ENCODE measurements at places on chromosomes 13 and 19.

DNA sequence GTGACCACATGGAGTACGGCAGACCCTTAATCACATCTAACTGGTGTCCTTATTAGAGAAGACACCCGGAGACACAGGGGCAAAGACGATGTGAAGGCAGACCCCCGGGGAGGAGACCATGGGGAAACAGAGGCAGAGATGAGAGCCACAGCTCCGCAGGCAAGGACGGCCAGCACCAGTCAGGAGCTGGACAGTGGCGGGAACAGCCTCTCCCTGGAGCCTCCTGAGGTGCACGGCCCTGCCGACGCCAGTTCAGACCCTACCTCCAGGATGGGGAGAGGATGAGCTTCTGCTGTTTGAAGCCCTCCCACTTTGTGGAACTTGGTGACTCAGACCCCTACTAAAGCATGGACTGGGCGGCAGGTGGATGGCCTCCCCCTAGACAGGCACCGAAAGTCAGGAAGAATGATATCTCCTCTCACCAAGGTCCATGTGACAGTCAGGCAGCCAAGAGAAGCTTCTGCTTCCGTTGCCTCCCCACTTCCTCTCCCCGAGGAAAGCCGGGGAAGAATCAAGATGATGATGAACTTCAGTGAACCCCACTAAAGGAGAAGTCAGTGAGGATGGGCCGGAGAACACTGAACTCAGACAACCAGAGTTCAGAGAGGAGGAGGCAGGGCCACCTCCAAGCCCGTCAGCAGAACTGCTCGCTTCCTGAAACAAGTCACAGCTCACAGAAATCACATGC, 25.4 kb downstream of the RAB20 start:
- no peak for DNase-seq

GRCh38 chr13:74015137-74015536, 119.1 kb downstream of the KLF12 start:
- DNase-seq = no peak

- DNase-seq = no peak
These were observed 129.4 kb downstream of the PCDH9 start for GRCh38 chr13:67100730-67101129.

- no peak for DNase-seq
These were observed 67.8 kb downstream of the SACS start for GRCh38 chr13:23365652-23366051.

- DNase-seq = no peak
These were observed 21.0 kb upstream of the GDF15 start for GRCh38 chr19:18364826-18365528.

GRCh38 chr13:31069808-31070534, 91.7 kb downstream of the HSPH1 start:
- no peak for DNase-seq

DNA sequence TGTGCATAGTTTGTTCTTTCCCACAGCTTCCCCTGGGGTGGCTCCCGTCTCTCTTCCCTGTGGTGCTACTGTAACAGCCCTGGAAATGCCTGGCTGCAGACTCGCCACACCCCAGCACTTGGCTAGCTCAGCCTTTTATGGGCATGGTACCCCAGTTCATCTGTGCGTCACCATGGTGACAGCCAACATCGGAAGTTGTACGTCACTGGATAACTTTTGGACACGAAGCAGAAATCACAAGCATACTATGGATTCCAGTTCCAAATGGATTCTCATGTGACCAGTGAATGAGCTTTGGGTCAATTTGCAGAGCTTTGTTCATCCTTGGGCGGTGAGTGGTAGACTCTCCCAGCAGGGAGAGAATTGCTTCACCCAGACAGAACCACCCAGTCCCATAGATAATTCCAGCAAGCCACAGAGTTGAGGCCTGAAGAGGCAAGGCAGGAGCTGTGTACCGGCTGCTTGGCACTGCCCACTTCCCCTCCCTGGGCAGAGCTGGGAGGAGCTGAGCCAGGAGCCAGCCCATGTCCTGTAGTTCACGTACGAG, 54.4 kb downstream of the COL4A2 start:
- no peak for DNase-seq

DNA sequence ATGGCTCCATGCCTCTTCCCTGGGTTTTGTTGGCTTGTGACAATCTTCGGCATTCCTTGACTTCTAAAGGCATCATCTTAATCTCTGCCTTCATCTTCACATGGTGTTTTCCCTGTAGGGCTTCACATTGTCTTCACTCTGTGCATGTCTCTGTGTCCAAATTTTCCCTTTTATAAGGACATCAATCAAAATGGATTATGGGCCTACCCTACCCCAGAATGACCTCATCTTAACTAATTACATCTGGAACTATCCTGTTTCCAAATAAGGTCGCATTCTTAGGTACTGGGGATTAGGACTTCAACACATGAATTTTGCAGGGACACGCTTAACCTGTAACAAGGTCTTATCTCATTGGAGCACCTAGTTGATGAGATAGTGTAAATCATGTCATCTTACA, 290.3 kb upstream of the KLF12 start:
- no peak for DNase-seq

- no peak for DNase-seq
These were observed 574.0 kb downstream of the EFNB2 start for GRCh38 chr13:105961438-105961837.

- no peak for DNase-seq
These were observed 14.8 kb downstream of the SMIM24 start for GRCh38 chr19:3465552-3465951.

DNA sequence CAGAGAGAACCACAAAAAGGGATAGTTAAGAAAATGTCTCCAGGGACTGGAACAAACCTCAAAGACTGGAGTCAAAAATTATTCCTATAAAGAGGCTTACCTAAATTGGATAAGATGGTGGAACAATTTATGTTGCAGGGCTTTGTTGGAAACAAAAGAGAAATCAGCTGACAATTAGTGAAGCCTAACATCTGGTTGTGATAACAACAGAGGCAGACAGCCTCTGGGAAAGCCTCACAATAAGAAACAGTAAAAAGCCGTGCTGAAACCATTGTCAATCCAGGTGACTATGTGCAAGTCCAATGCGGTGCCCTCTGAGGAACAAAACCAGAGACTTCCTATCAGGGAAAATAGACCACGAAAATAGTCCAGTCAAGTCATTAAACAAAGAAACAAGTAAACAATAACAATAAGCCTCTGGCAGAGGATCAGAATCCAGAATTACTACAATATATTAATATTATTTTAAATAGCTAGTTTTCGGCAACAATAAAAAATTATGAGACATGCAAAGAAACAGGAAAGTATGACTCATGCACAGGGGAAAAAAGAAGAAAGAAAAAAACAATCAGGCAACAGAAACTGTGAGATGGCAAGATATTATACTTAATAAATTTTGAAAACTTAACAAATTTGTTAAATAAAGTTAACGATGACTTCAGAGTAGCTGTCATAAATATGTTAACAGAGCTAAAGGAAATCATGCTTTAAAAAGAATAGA, 99.7 kb upstream of the RXFP2 start:
- DNase-seq = no peak

GRCh38 chr19:47633517-47633916, 24.6 kb downstream of the BICRA start:
- no peak for DNase-seq

- DNase-seq = no peak
These were observed 60.6 kb downstream of the COLGALT1 start for GRCh38 chr19:17615889-17616685.

DNA sequence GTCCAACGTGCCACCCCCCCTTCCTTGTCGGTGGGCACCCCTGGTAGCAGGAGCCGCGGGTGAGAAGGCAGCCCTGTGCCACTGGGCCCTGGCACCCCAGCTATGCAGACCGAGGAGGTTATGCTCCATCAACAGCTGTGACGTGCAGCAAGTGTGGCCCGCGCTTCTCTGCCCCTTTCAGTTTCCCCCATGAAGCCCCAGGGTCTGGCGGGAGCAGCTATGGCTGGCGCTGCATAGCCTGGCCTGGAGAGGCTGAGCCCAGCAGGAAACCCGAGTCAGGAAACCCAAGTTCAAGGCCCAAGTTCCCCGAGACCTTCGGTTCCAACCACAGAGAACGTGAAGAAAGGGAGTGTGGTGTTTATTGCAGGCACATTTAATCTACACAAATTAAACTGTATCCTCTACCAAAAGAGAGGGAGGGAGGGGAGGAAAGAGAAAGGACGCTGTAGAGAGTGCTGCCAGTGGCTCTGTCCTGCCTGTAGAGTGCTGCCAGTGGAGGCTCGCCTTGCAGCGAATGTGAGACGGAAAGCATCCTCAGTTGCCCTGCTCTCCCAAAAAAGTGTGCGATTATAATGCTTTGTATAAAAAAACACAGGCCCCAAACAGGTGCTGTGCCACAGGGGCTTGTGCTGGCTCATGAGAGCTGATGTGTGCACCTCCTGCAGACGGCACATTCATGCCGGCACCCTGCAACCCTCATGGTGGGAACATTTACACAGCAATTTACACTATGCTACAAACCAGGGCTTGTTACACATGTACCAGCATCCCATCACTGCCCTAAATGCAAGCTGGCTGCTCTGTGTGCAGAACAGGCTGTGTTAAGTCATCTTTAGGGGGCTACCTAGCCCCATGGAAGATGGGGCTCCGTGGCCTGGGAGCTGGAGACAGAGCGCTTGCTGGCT, 16.3 kb downstream of the POP4 start:
- DNase-seq = no peak

DNA sequence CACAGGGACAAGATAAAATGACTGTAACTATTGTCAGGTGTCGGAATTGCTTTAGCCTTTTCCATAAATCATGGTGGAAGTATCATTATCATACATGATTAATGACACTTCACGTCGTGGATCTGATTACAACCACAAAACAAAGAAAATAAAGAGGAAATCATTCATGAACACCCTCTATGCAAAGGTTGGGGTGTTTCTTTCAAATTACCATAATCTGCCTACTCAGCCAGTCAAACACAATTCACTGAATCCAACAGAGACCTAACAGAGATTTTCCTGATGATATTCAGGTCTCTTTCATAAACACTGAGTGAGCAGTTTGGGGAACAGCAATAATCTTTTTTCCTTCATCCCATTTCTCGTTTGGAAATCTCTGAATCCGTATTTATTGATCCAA, 625.6 kb downstream of the DCT start:
- DNase-seq = no peak

GRCh38 chr13:31182987-31183386, 16.8 kb upstream of the B3GLCT start:
- no peak for DNase-seq

DNA sequence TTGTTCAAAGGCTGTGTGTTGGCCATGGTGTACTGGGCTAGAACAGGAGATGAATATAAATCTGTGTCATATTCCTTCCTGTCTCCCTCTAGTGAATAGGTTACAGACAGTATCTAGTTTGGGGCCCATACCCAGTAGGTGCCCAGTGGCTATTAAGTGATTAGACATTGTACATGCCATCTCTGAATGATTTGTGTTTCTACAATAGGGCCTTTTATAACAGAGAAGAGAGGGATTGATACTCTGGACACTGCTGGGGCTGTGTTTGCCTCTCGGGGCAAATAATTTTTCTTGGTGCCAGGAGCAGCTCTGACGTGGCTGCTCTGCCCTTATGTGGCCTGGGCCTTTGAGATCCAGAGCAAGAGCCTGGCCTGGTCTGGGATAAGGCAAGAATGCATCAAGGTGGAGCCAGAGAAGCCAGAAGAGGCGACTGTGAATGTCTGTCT, 403.1 kb downstream of the SPRY2 start:
- DNase-seq = no peak

GRCh38 chr19:41377977-41378709, 1.8 kb downstream of the TMEM91 start:
- DNase-seq = no peak

DNA sequence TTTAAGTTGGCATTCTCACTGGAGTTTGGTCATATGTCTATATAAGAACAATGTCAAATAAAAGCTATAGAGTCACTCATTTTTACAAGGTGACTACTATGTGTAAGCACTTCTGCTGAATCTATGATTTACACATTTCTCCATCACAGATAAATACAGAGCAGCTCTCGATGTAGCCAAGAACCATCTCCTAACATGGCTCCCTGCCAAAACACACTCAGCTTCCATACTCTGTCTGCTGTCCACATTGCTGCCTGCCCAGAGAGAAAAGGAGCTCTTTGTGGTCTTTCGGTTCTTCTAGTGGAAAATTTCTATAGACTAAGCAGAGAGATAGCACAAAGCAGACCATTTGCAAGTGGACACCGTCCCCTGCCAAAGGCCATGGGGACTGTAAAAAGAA, 190.9 kb upstream of the KLF12 start:
- DNase-seq = no peak

- no peak for DNase-seq
These were observed 57.2 kb upstream of the ZNRF4 start for GRCh38 chr19:5397804-5398692.

DNA sequence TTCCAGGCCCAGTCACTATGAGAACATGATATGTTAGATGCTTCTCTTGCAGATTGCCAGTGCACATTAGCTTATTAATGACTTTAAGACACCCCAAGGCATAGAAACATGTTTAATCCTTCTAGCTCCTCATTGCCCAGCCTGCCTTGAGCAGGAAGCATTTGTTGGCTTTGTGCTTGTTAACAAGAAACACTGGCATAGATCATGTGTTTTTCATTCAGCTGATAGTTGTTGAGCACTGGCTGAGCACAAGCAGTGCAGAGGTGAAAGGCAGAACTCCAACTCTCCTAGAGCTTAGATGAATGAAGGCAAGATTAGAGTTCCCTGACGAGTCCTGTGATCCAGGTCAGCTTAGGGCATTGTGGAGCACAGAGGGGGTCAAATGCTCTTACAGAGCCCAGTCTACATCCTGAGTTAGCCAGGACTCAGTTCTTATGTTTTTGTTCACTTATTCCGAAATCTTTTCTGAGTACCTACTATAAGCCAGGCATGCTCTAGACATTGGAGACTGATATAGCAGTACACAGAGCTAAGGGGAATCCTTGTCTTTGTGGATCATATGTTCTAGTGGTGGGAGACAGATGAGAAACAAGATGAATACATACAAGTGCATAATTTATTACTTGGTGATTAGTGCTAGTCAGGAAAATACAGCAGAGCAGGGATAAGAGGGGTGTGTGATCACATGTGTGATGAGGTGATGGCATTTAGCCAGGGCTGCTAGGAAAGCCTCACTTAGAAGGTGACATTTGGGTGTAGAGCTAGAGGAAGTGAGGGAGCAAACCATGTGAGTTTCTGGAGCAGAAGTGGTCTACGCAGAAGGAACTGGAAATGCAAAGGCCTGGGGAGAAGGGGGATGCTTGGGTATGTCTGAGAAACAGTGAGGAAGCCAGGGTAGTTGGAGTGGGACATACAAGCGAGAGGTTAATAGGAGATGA, 101.2 kb downstream of the WASF3 start:
- DNase-seq = no peak

DNA sequence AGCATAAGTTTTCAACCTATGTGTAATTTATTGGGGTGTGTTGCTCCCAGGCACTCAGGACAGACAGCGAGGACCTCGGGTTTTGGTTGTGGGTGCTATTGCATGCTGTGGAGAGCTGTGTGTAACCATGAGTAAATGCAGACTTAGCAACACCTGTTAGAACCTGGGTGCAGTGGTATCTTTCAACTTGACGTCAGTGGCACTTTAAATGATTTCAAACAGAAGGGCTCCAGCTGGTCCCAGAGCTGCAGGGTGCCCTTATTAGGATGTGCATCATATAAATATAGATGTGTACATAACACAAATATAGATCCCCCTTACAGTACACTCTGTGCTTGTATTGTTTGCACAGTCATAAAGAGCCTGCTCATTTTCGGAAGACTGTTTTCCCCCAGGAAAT, 228.3 kb upstream of the IRS2 start:
- DNase-seq = no peak

All from activated CD8-positive, alpha-beta memory T cell treated with anti-CD3 and anti-CD28 coated beads for 48 hours (primary cell).